Cortex of kidney (tissue), 1 donor: ENCODE measurements at places on chromosomes 1 and 21.

DNA sequence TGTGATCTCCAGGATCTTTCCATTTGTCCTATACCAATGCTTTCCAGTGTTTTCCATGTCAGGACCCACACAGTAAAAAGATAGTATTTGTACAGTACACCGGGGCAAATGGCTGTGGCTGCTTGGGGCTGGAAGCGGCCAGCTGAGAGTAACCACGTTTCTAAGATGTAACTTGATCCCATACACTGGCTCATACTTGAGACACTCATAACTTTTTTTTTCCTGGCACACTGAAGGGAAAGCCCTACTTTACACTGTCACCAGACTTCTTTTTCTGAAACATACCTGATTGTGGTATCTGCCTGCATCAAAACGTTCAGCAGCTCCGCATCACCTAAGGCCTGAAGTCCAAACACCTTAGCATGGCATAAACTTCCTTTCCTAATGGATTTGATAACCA, 21.6 kb downstream of the VPS13D start:
- no peak for DNase-seq

- DNase-seq, result no peak
These were observed 6.5 kb downstream of the RIMS3 start for GRCh38 chr1:40658751-40659648.

DNA sequence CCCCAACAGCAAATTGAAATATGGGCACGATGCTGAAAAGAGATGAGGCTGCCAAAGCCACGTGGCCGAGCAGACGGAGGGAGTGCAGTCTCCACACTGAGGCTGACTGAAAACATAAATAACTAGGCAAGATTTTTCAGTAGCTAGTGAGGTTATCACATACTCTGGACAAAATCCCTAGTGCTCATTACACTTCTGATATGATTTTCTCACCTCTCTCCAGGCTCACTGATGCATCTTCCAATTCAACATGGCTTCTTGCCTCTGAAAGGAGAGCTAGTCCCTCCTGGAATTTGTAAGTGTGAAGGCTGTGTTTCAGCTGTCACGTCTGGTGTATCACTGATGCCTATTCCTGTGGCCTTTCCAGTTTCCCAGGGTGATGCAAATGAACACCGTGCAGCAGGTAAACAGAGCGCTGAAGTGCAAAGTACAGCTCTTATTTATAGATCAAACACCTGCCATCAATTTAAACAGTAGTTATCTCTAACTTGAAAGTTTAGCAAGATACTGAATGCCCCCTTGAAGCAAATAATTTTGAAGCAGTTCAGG, 656.1 kb downstream of the KIF26B start:
- no peak for DNase-seq

DNA sequence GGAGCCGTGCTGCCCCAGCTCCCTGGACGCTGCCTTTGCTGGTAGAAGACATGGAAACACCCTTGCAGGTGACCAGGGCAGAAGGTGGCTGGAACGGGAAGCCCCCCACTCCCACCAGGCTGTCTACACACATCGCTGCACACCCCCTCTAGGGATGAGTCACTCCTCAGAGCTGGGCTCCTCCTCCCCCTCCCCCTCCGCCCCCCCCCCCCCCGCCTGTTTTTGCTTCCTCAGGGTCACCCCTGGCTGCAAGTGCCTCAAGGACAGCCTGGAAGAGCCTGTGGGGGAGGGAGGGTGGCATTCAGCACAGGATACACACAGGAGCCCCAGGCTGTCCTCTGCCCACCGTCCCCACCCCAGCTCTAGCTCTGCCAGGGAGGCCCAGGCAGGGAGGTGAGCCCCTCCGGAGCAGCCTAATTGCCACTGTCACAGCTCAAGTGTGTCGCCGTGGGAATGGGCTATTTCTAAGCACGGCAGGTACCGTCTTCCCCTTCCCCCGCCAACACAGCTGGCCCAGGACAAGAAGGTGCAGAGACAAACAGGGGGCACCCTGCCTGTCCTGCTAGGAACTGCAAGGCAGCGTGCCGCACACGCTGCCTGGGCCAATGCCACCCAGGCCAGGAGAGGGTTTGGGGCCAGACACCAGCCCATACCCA, 2.5 kb downstream of the FNDC10 start:
- no peak for DNase-seq

DNA sequence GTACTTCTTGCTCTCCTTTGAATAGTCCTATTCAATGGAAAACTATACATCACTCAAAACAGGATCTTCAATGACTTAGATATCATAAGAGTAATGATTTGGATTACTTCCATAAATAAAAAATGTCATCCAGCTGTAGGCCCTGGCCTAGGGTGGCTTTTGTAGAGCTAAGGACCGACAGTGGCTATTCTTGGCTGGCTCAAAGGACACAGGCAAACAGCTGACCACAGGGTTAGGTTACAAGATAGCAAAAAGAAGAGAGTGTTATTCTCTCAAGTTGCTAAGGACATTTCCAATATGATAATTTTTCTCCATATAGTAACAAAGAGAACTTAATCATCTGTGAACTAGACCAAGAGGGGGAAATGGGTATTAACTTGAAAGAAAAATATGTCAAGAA, 495.1 kb downstream of the PLPP3 start:
- no peak for DNase-seq
